ENCODE measurements at places on chromosomes 11 and 22.
A peak's percentile ranks its signal among the peaks of the same experiment; 100 is the strongest.

DNA sequence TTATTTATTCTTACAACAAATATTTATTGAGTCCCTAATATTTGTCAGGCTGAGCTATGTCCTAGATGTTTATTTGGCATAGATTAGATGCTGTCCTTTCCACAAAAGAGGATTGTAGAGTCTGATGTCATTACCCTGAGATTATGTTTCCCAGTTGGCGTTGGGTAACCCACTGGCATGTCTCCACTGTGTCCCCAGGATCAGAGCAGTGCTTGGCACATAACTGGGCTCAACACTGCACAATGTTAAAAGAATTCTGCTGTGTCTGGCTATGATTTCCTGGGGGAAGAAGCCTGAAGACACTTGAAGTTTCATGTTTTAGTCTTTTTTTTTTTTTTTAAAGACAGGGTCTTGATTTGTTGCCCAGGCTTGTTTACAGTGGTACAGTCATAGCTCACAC, 4.0 kb downstream of the RCN1 start:
- no peak for DNase-seq

- no peak for DNase-seq
Observed at GRCh38 chr22:31075961-31076360, 5.2 kb upstream of the SMTN start.

GRCh38 chr11:80239217-80239616, 798.4 kb upstream of the TENM4 start:
- no peak for DNase-seq

DNA sequence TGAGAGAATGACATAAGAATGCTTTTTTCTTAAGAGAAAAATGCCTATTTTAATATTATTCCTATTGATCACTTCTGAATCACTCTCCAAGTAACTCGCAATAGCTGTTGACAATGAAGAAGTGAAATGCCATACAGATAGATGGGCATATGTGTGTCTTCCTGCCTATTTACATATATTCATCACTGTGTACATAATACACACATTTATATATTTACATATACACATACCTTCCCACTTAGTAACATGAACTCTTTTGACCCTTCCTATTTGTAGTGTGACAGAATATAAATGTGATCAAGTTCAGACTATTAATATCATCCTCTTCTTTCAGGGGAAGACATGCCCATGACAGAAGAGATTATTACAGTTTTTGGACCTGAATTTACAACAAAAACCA, 756.7 kb downstream of the DLG2 start:
- DNase-seq = no peak

DNA sequence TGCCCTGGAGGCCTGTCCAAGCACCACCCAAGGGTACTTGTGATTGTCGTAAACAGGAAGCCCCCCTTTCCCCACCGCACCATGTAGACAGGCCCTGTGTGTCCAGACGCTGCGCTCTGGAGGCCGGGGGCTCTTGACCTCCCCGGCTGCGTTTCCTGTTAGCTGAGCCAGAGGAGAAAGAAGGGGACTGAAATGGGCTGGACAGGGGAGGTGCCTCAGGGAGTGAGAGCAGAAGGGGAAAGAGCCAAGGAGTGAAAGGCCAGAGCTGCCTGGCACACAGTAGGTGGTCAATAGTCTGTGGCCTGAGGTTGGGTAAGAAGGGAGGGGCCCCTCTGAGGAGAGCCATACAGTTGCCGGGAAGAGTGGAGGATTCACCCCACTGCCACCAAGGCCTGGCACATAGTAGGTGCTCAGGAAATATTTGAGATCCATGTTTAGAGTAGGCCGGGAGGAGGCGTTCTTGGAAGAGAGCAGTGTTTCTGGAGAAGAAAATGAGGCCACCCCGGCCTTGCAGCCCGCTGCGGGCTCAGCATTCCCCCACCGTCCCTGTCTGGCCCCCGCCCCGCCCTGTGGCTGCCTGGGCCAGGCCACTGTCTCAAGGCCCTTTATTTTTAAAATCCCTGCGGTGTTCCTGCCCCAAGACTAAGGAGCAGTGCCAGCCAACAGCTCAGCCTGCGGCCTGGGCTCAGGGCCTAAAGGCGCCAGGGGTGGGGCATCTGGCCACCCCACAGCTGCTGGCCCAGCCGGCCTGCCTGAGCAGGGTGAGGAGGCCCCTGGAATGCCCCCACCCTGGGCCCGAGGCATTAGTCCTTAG, 13.6 kb upstream of the CDC42EP1 start:
- no peak for DNase-seq

DNA sequence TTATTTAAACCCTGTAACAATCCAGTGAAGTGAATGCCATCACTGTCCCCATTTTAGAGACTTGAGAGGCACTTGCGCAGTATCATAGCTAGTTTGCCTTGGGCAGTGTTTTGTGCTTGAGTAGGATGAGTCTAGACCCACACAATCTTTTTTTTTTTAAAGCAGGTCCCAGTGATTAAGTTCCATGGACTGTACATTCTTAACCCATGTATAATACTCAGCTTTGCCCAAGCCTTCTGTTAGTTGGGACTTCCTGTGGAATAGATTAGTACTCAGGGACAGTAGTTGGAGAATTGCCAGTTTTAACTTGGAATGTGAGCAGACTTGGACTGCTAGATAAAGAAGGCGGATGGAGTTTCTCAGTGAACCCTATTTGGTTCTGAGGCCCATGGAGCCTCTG, 108.6 kb upstream of the RASSF10 start:
- DNase-seq = no peak

- DNase-seq = no peak
Observed at GRCh38 chr11:71489311-71490043, 36.5 kb downstream of the NADSYN1 start.

DNA sequence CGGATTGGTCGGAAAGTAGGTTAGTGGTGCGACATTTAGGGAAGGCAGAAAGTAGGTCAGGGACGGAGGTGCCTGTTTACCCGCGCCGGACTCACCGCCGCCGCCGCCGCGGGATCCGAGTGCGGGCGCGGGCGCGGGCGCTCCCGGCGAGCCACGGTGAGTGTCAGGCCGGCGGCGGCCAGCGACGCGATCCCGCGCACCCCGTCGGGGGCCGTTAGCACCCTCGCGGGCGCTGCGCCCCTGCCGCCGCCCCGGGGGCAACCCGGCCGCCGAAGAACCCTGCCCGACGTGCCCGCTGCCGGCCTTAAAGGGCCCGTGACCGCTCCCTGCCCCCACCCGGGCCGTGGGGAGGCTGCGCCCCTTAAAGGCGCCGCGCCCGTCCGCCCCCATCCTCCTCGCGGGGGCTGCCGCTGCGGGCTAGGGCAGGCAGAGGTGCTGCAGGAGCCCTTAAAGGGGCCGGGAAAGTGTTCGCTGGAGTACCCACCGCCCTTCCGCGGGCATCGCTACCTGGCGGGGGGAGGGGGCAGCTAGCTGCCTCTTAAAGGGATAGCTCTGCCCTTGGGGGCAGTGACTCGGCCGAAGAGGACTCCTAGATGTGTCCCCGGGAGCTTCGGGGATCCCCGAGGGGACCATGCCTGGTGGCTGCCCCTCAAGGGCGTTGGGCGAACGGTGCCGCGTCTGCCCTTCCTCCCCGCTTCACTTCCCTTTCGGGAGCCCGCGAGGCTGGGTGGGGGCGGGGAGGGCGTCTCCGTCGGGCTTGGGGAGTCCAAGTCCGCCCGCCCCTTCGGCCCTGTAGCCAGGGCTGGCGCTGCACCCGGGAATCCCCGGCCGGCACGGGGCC, at the start of gene BMAL1:
TSS of gene BMAL1 (plus strand) at position 23 of the 841 bp plus-strand sequence. CDS start 76,519 bp downstream, outside the sequence.
- DNase-seq = peak; percentile 56

GRCh38 chr22:41939981-41940831, 6.7 kb downstream of the CENPM start:
- peak; percentile 90 for DNase-seq

- no peak for DNase-seq
Observed at GRCh38 chr22:40612291-40612751, 24.2 kb downstream of the MRTFA start.

GRCh38 chr11:63504054-63504453, 1.8 kb upstream of the LGALS12 start:
- no peak for DNase-seq

DNA sequence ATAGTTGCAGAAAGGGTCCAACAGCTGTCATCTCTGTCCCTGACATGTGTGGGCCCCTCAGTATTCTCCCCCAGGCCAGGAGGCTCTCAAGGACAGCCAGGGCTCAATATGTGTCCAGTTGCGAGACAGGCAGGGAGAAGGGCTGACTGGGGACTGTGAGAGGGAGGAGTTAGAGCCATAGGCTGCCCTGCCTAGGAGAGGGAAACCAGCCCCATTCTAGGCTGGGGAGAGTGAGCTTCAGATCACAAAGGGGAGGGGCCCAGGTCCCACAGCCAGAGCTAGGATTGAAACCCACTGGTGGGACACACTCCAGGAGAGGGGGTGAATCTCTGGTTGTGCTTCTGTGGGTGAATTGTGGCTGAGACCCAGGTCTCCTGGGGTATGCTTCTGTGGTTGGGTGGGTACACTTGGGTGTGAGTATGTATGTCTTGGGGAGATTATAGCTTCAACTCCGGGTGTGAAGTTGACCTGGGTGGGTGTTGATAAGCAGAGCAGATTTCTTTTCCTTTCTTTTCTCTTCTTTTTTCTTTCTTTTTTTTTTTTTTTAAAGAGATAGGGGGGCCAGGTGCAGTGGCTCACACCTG, 2.1 kb upstream of the CARNS1 start:
- DNase-seq = no peak

- DNase-seq = no peak
Observed at GRCh38 chr22:28237112-28237511, 318.1 kb upstream of the PITPNB start.

- DNase-seq = no peak
Observed at GRCh38 chr11:74257959-74258553, 53.4 kb downstream of the P4HA3 start.

DNA sequence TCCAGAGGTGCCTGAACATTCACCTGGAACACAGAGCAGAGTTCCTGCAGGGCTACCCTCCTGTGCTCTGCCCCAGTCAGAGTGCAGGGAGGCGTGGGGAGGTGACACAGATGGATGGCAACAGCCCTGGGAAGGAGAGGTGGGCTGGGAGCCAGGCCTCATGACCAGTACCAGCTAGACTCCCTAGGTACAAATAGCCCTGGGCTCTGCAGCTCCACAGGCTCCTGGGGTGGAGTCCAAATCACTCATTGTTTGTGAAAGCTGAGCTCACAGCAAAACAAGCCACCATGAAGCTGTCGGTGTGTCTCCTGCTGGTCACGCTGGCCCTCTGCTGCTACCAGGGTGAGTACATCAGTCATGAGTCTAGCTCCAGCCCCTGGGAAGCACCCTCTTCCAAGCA, at the start of gene SCGB1D2:
TSS of gene SCGB1D2 (plus strand) at position 219 of the 400 bp plus-strand sequence. CDS start at position 288, 69 bp downstream.
- no peak for DNase-seq

GRCh38 chr11:130120045-130120444, 39.5 kb upstream of the ST14 start:
- DNase-seq = no peak

DNA sequence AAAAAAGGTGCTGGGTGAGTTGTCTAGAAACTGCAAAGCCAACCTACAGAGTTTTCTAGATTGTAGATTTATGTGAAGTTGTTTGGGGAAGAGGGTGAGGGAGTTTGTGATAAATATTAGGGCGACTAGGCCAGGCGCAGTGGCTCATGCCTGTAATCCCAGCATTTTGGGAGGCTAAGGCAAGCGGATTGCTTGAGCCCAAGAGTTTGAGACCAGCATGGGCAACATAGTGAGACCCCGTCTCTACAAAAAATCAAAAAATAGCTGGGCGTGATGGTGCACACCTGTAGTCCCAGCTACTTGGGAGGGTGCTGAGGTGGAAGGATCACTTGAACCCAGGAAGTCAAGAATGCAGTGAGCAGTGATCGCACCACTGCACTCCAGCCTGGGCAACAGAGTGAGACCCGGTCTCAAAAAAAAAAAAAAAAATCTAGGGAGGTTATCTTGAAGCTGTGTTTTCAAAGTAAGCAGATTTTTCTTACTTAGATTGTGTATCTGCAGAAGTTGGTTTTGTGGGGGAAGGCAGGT, 844 bp downstream of the APOL6 start:
- no peak for DNase-seq

DNA sequence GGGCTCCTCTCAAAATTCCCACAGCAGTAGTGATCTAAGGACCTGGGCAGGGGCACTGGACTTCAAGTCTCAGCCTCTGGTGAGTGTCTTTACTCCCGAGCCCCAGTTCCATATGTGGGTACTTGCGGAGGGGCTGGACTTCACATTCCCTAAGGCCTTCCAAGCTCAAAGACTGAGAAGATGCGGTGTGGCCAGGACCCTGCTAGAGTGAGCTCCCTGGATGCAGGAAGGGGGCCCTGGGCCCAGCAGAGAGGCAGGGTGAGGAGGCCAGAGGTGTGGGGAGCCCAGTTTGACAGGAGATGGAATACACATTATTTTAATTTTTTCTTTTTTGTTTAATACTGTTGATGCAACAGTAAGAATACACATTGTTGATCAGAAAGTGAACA, 83.7 kb downstream of the IGLL1 start:
- DNase-seq = no peak

- DNase-seq = no peak
Observed at GRCh38 chr11:115272925-115273324, 231.3 kb downstream of the CADM1 start.

GRCh38 chr22:30511109-30511508, 5.6 kb upstream of the SEC14L4 start:
- no peak for DNase-seq

DNA sequence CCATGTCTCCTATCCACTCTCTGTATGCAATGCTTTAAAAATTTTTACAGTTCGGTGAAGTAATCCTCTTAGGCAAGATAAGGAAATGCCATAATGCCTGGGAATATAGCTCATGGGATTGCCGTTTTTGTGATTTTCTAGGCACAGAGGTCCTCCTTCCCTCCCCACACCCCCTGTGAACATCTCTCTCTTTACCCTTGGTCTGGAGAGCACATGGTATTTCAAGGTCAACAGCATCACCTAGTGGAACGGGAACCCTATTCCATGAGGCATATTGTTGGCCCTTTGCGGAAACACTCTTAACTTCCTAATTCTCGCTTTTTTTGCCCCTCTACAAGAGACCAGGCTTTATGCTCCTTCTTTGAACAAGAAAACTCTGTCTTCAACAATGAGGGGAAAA, 8.8 kb downstream of the NXPE4 start:
- DNase-seq = no peak

DNA sequence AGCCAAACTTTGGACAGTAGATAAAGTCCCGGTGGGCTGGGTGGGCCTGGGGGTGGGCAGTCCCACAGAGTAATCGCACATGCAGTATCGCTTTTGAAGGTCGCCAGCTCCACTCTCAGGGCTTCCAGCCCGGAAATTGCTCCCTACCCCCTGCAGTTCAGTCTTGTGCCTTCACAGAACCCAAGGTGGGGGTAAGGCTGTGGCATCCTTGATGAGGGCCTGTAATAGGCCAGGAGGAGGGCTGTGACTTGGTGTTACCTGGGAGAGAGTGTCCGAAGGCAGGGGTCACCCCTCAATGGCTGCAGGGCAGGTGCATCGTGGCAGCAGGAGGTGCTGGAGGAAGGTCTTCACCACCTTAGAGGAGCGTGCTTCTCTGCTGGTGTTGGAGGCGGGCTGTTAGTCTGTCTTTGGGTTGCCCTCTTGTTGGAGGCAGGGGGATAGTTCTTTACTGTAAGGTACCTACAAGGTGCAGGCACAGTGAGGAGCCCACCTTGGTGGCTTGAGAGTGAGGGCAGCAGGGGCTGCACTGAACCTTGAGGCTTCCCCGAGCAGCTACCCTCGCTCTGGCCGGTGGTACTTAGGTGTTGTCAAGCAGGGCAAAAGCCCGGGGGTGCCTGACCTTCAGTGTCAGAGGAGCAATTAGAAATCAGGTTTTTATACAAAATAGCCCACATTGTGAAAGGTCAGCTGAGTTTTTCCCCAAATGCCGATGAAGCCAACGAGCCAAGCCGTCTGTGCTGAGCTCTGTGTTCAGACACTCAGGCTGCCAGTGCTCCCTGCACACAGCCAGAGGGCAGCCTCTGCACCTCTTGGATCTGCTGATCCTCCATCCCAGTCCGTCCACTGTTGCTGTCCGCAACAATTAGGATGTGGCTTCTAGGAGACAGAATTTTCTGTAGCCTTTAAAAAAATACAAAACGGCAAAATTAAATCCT, 21.9 kb downstream of the SAMM50 start:
- no peak for DNase-seq

- no peak for DNase-seq
Observed at GRCh38 chr11:23453522-23453921, 593.2 kb upstream of the CCDC179 start.

Data from activated CD8-positive, alpha-beta memory T cell treated with anti-CD3 and anti-CD28 coated beads, Interleukin-2, amount 50 U/mL, for 4 hours (primary cell).